Vagina (tissue), 2 donors: ENCODE measurements at places on chromosomes 7 and 10.

- no peak for DNase-seq
Measured at GRCh38 chr10:26291721-26292480, 75.3 kb downstream of the GAD2 start.

- DNase-seq = no peak
Measured at GRCh38 chr7:76292213-76292573, 10.3 kb upstream of the HSPB1 start.

DNA sequence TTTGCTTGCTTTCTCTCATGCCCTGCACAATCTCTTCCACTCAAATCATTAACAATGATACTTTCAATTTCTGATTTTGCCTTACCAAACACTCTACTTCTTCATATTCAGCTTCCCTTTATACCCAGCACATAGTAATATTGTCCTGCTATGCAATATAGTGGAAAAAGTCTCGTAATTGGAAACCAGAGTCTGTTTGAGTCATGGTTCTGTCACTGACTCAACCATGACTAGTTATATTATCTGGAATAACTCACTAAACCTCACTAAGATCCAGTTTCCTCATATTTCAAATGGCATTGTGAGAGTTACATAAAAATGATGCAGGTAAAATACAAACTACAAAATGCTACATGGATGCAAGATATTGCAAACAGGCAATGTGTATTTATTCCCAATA, 98.5 kb upstream of the LRRTM3 start:
- no peak for DNase-seq

- no peak for DNase-seq
Measured at GRCh38 chr10:56632537-56632936, 271.5 kb upstream of the ZWINT start.

GRCh38 chr10:4688601-4689000, 137.4 kb upstream of the AKR1E2 start:
- DNase-seq = no peak

- no peak for DNase-seq
Measured at GRCh38 chr10:104327745-104328645, 10.3 kb downstream of the ITPRIP start.

DNA sequence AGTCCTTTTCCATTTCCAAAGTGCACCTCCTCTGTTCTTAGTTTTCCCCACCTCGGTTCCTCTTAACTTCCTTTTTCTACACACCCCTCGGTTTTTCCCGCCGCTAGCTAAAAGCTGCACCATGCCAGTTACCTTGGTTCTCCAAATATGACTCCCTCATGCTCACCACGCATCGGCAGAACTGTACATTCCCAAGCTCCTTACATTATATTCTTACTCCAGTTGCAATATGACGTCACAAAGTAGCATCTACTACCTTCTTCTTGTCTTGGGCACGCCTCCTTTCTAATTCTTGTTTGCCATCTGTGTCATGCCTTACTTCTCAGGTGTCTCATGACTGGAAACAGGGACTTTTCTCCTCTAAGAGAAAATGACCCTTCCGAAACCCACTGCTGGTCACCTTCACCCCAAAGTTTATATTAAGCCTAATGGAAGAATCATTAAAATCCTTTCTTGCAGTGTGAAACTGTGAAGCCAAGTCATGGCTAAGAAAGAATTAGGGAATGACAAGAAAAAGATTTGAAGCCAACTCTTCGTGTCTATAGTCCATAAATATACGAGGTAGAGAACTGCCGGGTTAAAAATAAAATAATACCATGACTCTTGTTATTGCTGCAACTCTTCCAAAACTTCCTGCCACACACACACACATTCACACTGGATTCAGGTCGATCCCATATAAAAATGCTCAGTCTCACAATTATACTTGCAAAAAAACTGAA, 1.7 kb downstream of the ESYT2 start:
- DNase-seq = no peak

DNA sequence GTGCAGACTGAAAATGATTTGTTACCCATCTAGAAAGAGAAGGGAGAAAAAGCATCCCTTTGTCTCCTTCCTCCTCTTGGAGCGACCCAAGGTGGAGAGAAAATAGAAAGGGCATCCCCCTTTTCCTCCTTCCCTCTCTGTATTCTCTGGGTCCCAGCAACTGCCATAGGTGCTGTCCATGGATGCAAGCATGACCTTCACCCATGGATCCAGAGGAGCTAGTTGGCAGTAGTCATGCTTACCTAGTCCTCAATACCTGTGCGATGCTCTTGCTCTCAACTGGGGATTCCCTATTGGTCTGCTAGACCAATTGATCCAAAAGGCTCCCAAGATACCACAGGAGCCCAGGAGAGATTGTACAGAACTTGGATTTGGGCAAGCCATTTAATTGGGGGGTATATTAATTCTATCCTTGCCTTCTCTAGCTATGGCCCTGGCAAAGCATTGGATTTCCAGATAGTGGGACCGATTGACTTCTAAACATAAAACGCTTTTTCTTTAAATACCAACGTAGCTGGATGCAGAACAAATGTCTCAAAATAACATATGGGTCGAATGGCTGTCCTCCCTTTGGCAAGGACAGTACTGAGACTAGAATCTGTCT, 547.8 kb upstream of the IGFBP3 start:
- DNase-seq = no peak

GRCh38 chr10:8063128-8063908, 8.8 kb downstream of the GATA3 start:
- no peak for DNase-seq

- DNase-seq = no peak
Measured at GRCh38 chr7:12540850-12541249, 29.7 kb upstream of the SCIN start.

- DNase-seq = no peak
Measured at GRCh38 chr10:79084972-79085597, 16.3 kb downstream of the ZMIZ1 start.

DNA sequence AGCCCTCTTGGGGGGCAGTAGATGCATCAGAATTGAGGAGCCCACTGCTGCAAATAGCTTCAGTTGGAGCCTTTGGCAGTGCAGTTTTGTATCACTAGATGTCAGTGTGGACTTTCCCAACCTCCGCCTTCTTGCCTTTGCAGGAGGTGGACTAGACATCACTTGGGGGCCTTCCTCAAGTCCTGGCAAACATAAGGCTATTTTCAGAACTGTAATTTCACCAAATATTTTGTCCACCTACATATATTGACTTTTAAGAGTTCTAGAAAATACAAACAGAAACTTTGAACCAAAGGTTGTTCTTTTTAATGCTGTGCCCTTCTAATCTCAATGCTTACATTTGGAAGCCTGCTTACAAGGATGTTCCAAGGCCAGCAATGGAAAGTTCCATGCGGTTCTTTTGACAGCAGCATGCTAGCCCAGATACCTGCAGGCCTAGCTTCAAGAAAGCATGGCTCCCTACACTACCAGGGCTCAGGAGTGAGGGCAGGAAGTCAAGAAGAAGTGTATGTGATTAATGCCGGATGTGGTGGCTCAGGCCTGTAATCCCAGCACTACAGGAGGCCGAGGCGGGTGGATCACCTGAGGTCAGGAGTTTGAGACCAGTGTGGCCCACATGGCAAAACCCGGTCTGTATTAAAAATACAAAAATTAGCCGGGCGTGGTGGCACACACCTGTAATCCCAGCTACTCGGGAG, 8.0 kb upstream of the ZNRF2 start:
- no peak for DNase-seq

DNA sequence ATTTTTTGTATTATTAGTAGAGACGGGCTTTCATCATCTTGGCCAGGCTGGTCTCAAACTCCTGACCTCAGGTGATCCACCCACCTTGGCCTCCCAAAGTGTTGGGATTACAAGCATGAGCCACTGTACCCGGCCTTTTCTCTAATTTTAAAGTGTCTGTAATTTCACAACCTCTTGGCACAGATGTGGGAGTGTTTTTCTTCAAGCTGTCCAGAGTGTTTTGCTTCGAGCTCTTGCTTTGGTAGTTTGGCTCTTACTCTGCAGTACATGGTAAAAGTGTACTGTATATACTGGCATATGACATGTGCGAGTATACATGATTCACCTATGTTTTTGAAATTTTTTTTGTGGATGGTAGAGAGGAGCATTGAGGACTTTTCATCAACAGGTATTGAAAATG, 9.8 kb downstream of the SRGN start:
- DNase-seq = no peak

DNA sequence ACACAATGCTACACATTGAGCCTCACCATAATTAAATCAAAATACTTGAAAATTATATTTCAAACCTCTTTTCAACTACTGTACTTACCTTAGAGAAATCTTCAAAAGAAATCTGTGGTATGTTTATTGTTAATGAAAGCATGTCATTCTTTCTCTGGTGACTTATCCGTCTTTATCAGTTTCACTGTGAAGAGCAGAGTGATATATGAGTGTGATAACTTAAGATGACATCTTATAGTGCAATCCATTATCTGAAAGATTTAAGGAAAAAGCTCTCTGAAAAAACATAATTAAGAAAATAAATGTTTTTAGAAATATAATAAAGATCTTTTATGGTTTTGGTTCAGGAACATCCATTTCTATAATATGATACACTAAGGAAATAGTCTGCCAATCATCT, 911.6 kb upstream of the C7orf33 start:
- no peak for DNase-seq

- no peak for DNase-seq
Measured at GRCh38 chr10:5588080-5588453, 63.3 kb downstream of the CALML3 start.

GRCh38 chr10:56383806-56384205, 22.7 kb upstream of the ZWINT start:
- DNase-seq = no peak

DNA sequence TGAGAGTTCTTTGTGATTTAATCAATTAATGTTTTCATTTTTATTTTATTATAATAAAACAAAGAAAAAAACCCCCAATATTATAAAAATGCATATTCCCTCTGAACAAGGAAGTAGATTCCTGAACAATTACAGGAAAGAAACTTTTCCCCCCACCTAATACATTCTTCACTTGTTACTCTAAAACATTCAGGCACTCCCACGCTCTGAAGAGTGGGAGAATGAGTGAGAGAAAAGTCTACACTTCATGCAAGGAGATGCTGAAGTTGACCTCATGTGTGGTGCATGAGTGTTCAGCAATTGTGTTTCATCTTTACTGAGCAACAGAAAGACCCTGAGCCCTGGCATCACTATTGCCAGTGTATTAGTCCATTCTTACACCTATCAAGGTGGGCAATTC, 244.2 kb upstream of the IGFBP3 start:
- DNase-seq = no peak

DNA sequence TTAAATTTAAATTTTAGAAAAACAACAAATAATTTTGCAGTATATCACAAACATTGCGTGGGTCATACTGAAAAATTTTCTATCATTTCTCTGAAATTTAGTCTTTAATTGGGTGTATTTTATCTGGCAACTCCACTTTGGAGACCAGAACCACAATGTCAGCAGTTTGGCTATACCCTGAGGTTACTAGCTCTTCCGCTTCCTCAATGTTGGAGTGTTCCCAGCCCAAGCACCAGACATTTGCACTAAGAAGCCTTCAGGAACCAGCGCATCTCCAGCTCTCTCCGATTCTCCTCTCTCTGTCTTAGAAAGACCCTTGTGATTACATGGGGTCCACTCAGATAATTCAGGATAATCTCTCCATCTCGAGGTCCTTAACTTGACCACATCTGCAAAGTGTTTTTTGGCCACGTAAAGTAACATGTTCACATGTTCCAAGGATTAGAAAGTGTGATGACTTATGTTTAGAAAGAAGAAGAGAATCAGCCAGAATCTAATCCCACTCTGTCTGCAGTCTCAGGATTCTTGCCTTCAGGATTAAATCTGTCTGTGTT, 43.1 kb upstream of the ADRB1 start:
- DNase-seq = no peak

DNA sequence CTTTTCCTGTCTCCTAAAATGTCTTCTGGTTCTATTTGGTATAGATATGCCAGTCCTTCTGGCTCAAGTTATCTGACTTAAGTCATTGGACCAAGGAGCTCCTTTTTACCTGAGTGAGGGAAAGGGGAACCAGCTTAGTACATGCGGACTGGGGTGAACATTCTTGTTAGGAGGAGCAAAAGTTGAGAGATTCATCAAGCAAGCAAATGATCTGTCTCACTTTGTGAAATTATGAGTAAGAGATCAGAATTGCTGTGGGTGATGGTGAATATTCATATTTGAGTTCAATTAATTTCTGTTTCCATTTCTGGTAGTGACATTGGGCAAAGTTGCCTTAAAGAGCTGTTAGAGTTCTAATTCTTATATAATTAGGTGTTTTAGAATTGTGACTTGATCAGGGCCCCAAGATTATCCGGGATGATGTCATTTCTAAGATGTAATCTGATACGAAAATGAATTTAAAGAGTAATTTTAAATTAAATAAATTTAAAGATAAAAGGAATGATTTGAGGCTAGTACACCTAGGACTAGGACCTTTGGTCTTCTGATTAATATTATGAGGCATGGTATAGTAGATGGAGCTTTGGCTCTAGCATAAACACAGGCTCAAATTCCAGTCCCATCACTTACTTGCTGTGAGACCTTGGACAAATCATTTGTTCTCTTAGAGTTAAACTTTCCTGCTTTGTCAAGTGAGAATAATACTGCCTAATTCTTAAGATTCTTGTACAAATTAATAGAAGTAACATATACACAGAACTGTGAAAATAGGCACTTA, 60.4 kb upstream of the STRIP2 start:
- no peak for DNase-seq

GRCh38 chr7:87561702-87562101, 39.0 kb downstream of the ABCB1 start:
- DNase-seq = no peak

DNA sequence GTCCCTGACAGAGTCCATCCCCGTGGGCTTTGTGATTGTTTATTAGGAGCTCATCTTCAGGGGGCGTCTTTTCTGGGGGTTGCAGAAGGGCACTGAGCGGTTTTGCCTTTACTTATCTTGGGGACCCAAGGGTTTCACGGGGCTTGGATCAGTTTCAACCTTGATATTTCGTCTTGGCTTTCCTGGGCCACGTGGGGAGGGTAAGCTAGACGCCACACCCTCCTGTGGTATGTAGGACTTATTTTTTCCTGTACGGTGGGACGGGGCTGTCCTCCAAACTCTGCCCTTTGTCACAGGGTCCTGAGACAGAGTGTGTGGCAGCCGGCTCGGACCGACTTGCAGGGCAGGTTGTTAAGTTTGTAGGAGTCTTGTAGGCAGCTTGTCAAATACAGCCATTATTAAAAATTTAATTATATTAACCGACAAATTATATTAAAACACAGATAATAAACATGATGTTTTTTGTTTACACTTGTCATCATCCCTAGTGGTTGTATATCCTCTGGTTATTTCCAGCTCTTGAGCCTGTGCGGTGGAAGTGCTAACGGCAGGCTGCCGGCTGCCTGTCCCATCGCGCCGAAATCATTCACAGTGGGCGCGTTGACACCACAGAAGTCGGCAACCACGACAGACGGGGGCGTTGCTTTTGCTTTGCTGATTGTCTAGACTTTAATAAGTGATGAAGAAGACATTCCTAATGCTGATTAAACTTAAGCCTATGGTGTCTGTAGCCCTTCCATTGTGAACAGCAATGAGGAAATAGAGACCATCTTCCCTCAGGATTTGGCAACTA, 193.2 kb downstream of the DNAJB6 start:
- no peak for DNase-seq
